Stomach (tissue), 19 donors: ENCODE measurements at places on chromosomes 4 and X. TPM values are rescaled to one million over a fixed set of nuclear protein-coding genes. Genes with fewer than 3 reads are reported as not detected.

- no peak for DNase-seq
Measured at GRCh38 chr4:17709763-17710068, 71.7 kb downstream of the FAM184B start.

DNA sequence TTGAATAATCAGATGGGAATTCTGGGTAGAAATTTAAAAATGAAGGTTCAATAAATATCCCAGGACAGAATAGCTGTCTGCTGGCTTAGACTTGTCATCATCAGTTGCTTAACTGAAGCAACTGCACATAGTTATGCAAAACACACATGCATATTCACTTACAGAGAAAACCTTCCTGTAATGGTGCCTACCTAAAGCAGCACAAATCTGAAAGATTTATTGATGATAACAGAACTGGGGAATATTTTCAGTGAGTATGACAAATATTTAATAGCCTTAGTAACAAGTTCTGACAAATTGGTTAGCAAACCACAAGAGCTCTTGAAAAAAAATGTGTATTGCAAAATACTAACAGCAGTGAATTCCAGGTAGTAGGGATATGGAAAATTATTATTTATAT is 606.8 kb upstream of the BOD1L1 start:
- no peak for DNase-seq

The ASB12 gene
- total RNA-seq: not detected

The MGARP gene
- total RNA-seq: not detected

DNA sequence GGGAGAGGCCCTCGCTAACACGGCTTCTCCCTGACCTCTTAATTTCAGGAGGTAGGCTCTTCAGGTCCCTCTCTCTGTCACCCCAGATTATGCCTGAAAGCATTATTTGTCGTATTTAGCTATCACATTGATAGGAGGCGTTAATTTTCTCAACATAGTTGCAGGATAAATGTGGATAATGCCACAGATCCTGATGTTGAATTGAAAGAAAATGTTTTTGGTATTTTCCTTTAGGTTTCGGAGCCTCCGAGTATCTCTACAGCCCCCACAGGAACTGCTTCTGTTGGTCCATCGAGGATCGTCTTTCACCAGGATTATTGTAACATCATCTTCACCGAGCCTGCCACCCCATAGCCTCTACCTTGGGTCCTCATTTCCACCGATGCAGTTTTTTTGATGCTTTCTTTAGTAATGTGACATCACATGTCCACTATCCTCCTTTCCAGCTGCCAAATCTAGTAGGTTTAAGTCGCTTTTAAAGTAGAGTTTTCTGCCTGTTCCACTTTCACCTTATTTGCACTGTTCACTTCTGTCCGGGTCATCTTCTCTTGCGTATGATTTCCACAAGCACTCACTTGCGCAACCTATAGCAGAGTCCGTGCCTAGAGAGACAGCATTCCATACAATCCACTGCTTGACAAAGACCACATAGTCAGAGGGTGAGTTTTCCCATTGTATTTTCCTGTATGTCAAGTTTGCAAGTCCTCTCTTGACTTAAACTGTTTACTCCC is 665 bp downstream of the TIGD2 start:
- DNase-seq: no peak

DNA sequence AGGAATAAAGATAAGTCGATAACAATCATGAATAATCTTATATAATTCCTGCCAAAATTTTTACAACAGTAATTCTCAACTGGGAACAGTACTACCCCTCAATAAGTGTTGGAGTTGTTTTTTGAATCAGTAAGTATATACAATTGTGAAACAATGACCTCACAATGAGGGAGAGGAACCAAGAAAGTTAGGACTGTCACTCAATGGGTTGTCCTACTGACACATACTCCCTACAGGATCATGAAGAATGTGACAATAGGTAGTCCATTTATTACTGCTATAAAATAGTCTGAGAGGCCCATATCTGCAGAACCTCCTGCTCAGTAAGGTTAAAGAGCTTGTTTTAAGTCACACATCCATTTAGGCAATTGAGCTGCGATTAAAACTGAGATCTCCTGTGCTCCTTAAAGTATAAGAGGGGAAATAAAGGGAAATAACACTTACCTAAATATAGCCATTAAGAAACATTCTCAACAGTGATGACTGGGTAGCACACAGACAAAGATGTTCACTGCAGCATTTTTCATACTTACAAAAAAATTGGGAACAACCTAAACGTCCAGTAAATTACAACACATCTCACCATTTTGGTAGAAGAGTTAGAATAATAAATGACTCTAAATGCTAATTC is 26.2 kb downstream of the FBXW7 start:
- DNase-seq: no peak

The MAOA gene
- 134 TPM for total RNA-seq

GRCh38 chrX:148417934-148418333 is 82.5 kb upstream of the AFF2 start:
- DNase-seq: no peak

DNA sequence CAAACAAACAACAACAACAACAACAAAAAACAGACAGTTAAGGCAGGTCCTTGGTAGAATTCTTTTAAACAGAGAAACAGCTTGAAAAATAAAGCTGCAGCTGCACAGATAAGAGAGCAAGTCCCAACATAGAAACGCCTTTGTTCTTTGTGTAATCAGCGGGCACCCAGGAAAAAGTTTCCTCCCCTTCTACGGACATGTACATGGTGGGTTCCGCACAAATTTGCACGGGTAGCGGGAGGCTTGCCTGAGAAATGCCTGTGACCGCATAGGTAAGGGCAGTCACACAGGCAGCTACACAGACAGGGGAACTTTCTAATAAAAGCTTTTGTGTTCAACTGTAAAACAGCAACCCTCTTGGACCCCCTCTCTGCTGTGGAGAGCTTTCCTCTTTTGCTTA is 25.7 kb upstream of the CT47A1 start:
- peak; percentile 11 for DNase-seq

DNA sequence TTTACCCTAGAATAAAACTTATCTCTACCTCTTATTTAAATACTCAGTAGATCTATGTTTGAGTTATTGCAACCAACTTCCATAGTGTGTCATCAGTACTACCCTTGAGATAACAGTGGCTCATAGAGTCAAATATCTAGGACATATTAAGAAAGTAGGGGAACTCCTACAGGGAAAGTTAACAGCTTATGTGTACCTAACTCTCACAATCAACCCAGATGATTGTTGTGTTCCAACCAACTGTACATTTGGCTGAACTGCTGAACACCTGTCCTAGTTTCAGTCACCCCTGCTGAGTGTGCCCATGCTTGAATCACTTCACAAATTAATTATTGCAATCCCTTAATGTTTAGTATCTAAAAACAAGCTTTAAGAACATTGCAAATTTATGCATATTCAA is 244.2 kb upstream of the GRID2 start:
- DNase-seq: no peak

The SERTM2 gene
- total RNA-seq: 2.2 TPM

GRCh38 chrX:102711872-102712215 is 404 bp upstream of the GPRASP2 start:
- no peak for DNase-seq

GRCh38 chr4:66855956-66856355 is 689.3 kb downstream of the CENPC start:
- no peak for DNase-seq

The PLAC8 gene
- total RNA-seq: 14.3 TPM
